CD4-positive, alpha-beta T cell treated with Interleukin-15 for 4 hours (primary cell): ENCODE measurements at places on chromosomes 3 and 15.

- no peak for DNase-seq
Measured at GRCh38 chr3:33722626-33723370, 4.7 kb upstream of the CLASP2 start.

DNA sequence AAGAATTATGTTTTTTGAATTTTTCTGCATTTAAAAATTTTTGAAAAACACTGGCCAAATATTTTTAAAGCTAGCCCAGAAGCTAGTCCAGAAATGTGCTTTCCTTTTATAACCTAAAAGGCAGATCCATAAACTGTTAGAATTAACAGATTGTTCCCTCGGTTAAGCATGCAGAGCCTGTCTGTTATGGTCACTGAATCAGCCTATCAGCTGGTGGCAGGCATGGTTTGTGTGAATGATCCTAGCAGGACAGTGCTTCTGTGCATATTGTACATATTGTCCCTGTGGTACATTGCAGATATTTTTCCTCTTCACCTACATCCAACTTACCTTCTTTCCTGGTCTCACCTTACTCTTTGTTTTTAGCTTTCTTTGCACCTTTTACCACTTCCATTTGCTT is 53.3 kb downstream of the RARB start:
- DNase-seq, result no peak

GRCh38 chr3:178996399-178996798 is 75.2 kb downstream of the ZMAT3 start:
- DNase-seq, result no peak

DNA sequence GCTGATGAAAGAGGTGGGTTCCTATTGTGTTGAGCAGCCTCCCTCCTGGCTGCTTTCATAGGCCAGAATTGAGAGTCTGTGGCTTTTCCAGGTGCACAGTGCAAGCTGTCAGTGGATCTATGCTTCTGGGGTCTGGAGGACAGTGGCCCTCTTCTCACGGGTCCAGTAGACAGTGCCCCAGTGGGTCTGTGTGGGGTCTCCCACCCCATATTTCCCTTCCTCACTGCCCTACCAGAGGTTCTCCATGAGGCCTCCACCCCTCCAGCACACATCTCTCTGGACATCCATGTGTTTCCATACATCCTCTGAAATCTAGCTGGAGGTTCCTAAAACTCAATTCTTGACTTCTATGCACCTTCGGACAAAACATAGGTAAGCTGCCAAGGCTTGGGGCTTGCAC is 201.2 kb downstream of the FAM43A start:
- DNase-seq, result no peak

DNA sequence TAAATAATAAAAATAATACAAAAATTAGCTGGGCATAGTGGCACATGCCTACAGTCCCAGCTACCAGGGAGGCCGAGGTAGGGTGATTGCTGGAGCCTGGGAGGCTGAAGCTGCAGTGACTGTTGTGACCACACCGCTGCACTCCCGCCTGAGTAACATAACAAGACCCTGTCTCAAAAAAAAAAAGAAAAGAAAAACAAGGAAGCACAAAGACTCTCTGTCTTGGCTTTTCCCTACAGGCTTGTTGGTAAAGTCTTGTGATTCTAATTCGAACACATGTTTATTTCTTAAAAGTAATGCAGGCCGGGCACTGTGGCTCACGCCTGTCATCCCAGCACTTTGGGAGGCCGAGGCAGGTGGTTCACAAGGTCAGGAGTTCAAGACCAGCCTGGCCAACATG is 60.1 kb downstream of the CAPN3 start:
- no peak for DNase-seq

- DNase-seq, result no peak
Measured at GRCh38 chr3:147661916-147662315, 252.8 kb downstream of the ZIC1 start.
